Osteoblast (primary cell): ENCODE measurements at places on chromosomes 2 and 18.

DNA sequence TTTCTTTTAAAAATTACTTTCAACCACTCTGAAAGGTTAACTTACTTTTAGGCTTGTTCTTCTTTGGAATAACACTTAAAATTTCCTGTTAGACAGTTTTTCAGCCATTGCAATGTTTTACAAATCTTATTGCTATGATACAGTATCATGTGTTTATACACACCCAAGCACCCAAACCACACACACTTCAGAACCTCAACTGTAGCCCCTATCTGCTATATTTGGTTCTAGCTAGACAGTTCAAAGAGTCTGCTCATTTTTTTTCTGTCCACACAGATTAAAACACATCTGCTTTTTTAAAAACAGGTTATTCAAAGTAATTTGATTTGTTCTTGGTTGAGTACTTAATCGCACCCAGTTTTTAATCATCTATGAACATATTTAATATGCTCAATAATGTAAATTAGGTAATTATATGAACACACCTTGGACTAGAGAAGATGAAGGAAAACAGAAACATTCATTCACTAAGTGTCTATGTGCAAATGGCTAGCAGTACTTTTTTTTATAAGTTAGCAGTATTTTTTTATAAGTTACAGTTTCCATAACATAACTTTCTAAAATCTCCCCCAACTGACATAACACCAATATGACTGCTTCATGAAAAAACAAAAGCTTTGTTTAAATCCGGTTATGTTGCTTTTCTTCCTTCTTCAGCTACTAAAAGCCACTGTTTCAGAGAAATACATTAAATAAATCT lies 17.6 kb downstream of the FBXO11 start:
- no peak for DNase-seq

GRCh38 chr2:36733215-36733614 lies 36.7 kb downstream of the VIT start:
- DNase-seq, result no peak

DNA sequence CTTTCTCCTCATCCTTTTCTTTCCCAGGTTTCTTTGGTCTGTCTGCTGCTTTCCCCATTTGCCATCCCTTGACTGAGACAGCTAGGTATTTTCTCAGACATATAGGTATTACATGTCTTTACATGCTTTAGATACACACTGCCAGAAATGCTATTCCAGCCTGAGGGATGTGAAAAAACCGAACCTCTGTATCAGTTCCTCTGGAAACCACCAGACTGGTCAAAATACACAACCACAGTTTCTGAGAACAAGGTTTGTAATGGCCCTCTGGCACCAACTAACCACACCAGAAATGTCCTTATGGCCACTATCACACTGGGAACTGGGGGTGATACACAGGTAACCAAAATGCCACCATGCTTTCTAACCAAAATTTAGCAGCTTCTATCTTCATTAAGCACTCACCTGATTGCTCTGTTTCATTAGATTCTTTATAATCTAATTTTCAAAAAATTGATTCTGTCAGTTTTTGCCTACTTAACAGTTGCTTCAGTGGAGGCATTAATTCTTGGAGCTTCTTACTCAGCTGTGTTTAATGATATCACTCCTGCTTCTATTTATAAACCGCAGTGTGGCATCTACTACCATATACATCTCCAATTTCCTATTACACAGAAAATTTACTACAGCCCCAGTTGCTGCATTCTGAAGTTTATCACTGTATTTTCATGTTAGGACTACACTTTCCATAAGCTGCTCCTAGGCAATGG lies 243.5 kb downstream of the WDPCP start:
- DNase-seq, result no peak

DNA sequence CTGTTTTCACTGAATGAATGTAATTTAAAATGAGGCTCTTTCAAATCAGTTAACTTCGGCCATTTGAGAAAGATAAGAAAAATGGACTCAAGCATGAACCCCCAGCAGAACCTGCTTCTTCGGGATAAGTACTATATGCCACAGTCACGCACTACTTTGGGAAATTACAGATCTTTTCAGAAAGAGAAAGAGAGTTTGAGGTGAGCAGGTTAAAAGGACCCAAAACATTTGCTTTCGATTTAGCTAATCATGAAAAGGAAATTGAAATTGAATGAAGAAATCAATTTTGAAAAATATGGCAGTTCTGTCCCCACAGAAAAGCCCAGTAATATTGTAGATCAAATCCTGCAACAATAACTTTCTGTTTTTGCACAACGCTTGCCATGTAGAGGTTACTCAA lies 156.9 kb downstream of the GRB14 start:
- no peak for DNase-seq

DNA sequence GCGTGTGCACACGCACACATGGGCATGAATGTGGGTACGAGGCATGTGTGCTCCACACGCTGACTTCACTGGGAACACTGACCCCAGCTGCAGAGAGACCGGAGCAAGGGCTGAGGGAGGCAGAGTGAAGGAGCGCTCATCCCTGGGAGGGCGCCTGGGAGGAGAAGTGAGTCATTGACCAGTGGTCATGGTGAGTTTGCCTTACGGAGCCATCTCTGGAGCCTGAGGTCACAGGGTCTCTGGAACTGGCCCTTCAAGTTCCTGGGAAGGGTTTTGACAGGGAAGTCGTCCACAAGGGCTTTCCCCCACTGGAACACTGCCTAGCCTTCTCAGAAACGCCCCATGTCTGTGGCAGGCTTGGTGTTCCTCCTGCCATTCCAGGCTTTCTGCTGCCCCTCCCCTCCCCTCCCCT lies 14.3 kb upstream of the TMEM185B start:
- peak; percentile 97 for DNase-seq

DNA sequence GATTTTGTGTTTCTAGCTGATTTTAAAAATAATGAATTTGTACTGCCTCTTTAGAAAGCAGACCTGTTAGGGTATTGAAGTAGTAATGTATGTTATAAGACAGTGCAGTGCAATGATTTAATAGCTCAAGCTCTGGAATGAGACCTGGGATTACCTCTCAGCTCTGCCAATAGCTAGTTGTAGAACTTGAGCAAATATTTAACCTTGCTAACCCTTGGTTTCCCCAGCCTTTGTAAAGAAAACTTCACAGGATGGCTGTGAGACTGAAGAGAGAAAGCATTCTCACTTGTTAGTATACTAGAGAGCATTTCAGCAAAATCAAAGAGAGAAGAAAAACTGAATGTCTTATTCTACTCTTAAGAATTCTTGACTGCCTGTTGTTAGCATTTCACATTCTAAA lies 293.9 kb downstream of the KIAA1328 start:
- no peak for DNase-seq
